NCI-H774 (cell line): ENCODE measurements at places on chromosomes 12 and 14.

GRCh38 chr12:94123127-94123526, 25.2 kb upstream of the PLXNC1 start:
- DNase-seq = no peak

DNA sequence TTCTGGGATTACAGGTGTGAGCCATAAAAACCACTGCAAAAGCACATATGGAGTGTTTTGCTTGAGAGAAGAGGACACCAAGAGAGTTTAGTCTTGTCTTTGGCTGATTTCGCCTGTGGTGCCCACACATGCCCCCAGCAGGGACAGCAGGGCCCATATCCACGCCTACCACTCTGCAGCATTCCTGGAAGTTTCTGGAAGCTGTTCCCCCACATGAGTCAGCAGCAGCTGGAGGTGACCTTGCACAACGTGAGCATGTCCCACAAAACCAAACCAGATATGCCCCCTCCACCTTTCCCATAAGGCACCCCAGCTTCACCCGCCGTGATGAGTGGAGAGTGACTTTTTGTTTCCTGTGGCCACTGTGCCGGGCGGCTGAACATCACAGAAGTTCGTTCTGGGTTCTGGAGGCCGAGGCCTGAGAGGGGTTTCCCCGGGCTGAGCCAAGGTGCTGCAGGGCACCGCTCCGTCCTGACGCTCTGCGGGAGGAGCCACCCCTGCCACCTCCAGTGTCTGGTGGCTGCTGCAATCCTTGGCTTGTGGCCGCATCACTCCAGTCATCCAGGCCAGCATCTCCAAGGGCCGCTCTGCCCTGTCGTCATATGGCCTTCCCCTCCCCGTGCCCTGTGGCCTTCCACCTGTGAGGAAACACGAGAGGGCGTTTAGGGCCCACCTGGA, 4.7 kb downstream of the ASPG start:
- no peak for DNase-seq

DNA sequence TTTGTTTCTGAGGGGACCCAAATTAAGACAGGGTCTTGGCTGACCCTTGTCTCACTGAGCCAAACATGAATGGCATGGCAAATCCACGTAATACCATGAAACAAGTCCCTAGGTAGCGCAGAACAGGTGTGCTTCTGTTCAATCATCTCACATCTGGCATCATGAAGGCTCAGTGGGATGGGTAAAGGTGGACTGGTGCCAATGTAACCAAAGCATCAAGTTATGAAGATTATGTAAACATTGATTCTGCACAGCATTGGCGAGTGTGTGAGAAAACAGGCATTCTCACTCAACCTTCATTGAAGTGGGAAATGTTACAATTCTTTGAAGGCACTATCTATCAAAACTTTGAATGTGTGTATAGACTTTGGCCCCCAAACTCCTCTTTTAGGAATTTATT, 41.9 kb downstream of the PTGER2 start:
- peak; percentile 22 for DNase-seq

GRCh38 chr14:89425931-89426330, 8.9 kb upstream of the FOXN3 start:
- DNase-seq = no peak

GRCh38 chr14:30656190-30656632, 34.1 kb downstream of the SCFD1 start:
- DNase-seq = no peak

DNA sequence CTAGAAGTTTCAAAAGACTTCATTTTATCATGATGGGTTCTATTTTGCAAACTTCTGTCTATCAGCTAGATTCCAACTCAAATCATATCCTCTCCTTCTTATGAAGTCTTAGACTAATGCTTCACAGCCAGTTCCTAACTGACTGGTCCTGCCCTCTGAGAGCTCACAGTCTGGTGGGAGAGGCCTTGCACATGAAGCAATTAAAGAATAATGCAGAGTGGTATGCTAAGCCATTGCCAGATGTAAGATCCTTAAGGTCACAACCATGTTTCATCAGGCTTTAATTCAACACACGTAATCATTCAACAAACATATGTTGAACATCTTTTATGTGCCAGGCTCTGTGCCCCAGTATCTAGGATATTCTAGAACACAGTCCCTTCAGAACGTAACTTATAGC, 125.8 kb upstream of the TMPO start:
- DNase-seq = no peak

- no peak for DNase-seq
These were observed 4.2 kb upstream of the DTD2 start for GRCh38 chr14:31461545-31461944.

- DNase-seq = no peak
These were observed 152.3 kb downstream of the PHETA1 start for GRCh38 chr12:111216387-111217159.

GRCh38 chr12:108846290-108846701, 11.1 kb downstream of the SSH1 start:
- DNase-seq = no peak

GRCh38 chr14:75979071-75979571, 2.7 kb downstream of the TGFB3 start:
- DNase-seq = no peak

DNA sequence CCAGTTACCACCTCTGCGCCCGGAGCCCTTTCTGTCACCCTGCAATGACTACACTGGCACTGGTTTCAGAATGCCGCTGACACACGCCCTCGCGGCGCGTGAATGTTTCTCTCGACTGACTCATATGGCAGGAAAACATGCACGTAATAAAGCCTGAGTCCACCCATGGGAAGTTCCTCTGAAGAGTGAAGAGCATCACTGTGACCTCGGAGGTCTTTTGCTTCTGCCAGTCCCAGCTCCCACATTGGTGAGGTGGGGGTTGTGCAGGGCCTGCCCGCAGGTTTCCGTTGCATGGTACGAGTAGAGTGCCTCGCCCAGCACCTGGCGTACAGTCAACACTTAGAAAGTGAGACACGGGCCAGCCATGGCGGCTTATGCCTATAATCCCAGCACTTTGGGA, 11.1 kb upstream of the SLC6A12 start:
- no peak for DNase-seq
